Natural killer cell (primary cell): ENCODE measurements at places on chromosomes 7 and 10. TPM values are rescaled to one million over a fixed set of nuclear protein-coding genes. Genes with fewer than 3 reads are reported as not detected.

- H3K27me3 ChIP-seq, result no peaks in the 10 kb centered on the region
- no peaks in the 10 kb centered on the region for H3K36me3 ChIP-seq
- DNase-seq, result peak; percentile 3
- no peak overlapping the region for H3K4me3 ChIP-seq
- no peak overlapping the region for H3K27ac ChIP-seq
- H3K4me1 ChIP-seq, result no peaks in the 10 kb centered on the region
These were observed 261.6 kb downstream of the MDFIC start for GRCh38 chr7:115183431-115184057.

GRCh38 chr7:95342642-95343307, 18.4 kb upstream of the PON1 start:
- H3K4me1 ChIP-seq, result no peaks in the 10 kb centered on the region
- no peaks in the 10 kb centered on the region for H3K36me3 ChIP-seq
- no peak for DNase-seq
- no peak overlapping the region for H3K4me3 ChIP-seq
- no peak overlapping the region for H3K27ac ChIP-seq

DNA sequence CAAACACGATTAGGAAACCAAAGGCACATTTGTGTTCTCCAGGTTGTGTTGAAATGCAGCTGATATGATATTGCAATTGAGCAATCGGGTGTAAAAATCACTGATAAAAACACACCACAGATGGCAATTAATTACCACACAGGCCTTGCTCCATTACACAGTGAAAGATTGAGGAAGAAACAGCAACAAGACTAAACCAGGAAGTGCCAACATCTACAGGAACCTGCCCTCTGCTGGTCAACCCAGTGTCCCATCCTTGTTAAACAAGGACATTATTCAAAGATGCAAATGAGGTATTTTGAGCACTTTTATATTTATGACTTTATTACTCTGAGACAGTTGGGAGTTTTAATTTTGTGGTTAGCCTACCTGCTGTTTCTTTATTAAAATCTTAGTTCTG, 765.6 kb upstream of the GHITM start:
- H3K27me3 ChIP-seq, result no peaks in the 10 kb centered on the region
- H3K4me3 ChIP-seq, result no peak overlapping the region
- no peaks in the 10 kb centered on the region for H3K4me1 ChIP-seq

FAM131B gene
- total RNA-seq, result 2.3 TPM

DKK1 gene
- not detected for total RNA-seq

DNA sequence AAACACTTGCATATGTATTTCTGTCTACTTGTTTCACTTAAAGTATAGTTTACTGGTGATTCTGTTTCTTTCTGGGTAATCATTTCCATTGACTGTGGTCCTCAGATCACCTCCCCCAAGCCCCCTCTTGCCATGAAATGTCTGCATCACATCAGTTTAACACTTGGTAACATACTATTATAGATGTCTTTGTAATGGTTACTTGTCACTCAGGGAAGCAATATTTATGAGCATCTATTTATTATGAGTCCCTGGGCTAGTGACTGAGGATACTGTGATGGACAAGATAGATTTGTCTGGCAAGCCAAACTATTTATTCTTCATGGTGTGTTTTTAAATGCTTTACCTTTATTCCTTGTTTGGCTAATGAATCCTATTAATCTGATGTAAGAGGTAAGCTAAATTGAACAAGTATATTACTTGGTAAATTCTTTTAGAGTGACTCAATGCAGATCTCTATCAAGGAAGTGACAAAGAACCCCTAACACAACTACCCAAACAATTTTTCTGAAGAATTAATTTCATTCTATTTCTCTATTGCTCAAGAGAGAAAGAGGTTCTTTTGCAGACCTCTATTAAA, 270.9 kb downstream of the RELN start:
- no peak overlapping the region for H3K4me3 ChIP-seq
- no peak for DNase-seq
- no peaks in the 10 kb centered on the region for H3K36me3 ChIP-seq
- no peak overlapping the region for H3K27ac ChIP-seq

GRM8 gene
- not detected for total RNA-seq

DNA sequence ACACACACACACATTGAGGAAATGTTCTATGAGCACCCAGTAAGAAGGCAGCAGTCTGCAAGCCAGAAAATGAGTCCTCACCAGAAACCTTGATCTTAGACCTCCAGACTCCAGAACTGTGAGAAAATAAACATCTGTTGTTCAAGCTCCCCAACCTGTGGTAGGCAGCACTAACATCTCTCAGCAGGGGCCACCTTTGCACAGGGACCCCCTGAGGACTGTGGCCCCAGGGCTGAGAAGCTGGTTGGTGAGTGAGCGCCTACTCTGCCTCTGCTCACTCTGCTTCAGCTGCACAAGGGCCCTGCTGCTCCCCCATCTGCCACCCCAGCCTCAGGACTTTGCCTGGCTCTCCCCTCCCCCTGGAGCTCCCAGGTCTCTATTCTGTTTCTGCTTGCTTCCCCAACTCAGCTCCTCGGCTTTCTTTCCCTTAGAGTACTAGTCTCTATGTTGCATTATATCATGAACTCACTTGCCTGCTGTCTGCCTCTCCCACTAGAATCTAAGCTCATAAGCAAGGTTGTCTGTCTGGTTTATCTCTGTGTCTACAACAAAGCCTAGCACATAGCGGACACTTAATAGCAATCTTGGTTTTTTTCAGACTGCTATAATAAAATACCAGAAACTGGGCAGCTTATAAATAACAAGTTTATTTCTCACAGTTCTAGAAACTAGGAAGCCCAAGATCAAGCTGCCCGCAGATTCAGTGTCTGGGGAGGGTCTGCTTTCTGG, 40.4 kb upstream of the PRLHR start:
- no peaks in the 10 kb centered on the region for H3K4me1 ChIP-seq
- no peak overlapping the region for H3K4me3 ChIP-seq
- H3K27me3 ChIP-seq, result no peaks in the 10 kb centered on the region
- DNase-seq, result no peak

DNA sequence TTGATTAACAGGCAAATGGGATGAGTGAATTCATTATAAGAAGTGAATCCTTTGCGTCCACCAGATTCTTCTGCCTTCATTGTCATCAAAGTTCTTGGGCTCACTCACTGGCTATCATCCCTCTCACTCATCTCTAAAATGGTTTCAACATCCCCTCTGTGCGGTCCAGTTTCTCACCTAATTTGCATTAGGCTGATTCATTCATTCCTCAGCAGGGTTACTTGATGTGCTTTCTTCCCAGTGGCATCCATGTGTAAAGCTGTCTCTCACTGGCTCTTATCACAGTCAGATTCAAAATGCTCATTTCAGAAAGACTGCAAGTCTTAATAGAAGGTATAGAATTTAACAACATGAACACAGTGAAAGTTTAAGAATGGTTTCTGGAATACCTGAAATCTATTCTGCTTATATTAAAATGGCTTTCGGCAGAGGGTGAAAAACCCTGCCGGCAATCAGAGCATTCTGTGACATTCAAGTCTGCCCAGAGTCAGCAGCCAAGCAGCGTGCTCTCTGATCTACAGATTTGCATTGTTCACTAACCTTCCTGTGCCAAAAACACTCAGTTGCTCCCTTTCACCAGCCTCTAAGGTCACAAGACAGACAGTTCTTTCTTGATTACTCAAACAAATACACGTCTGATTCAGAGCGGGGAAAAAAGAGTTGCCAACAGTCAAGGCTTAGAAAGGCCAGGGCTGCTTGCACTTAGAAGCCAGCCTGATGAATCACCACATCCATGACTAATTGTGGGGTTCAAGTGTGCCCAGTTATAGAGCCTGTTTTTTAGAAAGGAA, 106.7 kb downstream of the TES start:
- H3K27me3 ChIP-seq, result no peaks in the 10 kb centered on the region
- H3K27ac ChIP-seq, result no peak overlapping the region
- DNase-seq, result no peak
- no peaks in the 10 kb centered on the region for H3K36me3 ChIP-seq

DNA sequence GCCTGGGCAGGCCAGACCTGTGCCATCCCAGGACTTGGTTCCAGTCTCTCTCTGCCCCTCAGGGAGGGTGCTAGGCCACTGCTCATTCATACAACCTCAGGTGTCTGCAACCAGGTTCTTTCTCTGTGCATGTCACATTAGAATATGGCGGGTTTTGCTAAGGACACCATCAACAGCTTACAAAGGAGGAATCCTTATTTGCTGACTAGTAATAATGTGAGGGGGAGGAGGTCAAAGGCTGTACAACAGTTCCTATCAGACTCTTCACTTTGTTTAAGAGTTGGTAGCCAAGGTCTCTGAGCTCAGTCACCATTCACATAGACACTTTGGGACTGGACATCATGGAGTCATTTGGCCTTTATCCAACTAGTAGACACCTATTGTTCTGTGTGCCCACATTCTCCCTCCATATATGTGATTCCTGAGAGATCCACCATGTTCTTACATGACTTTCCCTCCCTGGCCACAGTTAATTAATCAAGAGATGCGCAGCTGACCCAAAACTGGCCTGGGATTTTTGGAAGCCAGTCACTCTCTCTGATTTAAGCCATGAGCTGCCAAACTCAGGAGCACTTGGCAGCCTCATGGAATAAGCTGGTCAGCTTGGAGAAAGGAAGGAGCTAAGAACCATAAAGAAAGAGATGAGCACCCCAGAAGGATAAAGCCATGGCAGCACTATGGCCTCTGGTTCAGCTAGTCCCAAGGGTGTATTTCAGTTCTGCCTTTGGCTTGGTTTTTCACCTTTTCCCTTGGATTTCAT, 51.2 kb downstream of the DPCD start:
- no peaks in the 10 kb centered on the region for H3K27me3 ChIP-seq
- no peak overlapping the region for H3K27ac ChIP-seq
- no peak overlapping the region for H3K4me3 ChIP-seq
- no peaks in the 10 kb centered on the region for H3K4me1 ChIP-seq
- H3K36me3 ChIP-seq, result peaks cover 15% of the 10 kb centered on the region

HHEX gene
- 24.0 TPM for total RNA-seq

DNA sequence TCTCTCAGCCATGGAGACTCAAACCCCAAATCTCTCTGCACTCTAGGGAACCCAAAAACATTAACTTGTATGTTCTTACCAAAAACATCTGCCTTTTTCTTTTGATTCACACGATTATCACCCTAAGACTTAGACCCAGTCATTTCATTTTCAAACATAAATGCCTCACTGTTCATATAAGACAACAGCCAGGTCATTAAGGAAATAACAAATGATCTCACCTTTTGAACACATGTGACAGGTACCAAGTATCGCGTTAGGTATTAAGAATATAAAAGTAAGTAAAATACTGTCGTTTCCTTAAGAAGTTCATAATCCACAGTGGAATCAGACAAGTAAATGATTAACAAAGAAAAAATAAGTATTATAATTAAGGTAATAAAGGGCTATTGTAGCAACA, 8.8 kb downstream of the TM9SF3 start:
- peaks cover 2% of the 10 kb centered on the region for H3K4me1 ChIP-seq
- no peak overlapping the region for H3K4me3 ChIP-seq
- H3K36me3 ChIP-seq, result peaks cover 8% of the 10 kb centered on the region
- no peak for DNase-seq

GRCh38 chr7:107693396-107693795, 32.8 kb downstream of the SLC26A4 start:
- H3K4me1 ChIP-seq, result no peaks in the 10 kb centered on the region
- no peaks in the 10 kb centered on the region for H3K36me3 ChIP-seq
- no peak for DNase-seq
- no peaks in the 10 kb centered on the region for H3K27me3 ChIP-seq
- no peak overlapping the region for H3K27ac ChIP-seq
- no peak overlapping the region for H3K4me3 ChIP-seq

NODAL gene
- total RNA-seq, result not detected

TFEC gene
- total RNA-seq, result 1.7 TPM

- H3K27me3 ChIP-seq, result no peaks in the 10 kb centered on the region
- H3K4me3 ChIP-seq, result peak overlapping the region; percentile 2
- peaks cover 23% of the 10 kb centered on the region for H3K4me1 ChIP-seq
- H3K27ac ChIP-seq, result peak overlapping the region; percentile 78
- no peaks in the 10 kb centered on the region for H3K36me3 ChIP-seq
- peak; percentile 38 for DNase-seq
These were observed 144.7 kb downstream of the PFKFB3 start for GRCh38 chr10:6347391-6347951.

GRID1 gene
- not detected for total RNA-seq

LLCFC1 gene
- total RNA-seq, result not detected

- peaks cover 2% of the 10 kb centered on the region for H3K36me3 ChIP-seq
- no peak overlapping the region for H3K4me3 ChIP-seq
- no peaks in the 10 kb centered on the region for H3K4me1 ChIP-seq
- no peaks in the 10 kb centered on the region for H3K27me3 ChIP-seq
- DNase-seq, result no peak
- no peak overlapping the region for H3K27ac ChIP-seq
These were observed 20.4 kb downstream of the ZNF365 start for GRCh38 chr10:62394556-62395018.

ARMC3 gene
- 0.65 TPM for total RNA-seq

NPSR1 gene
- not detected for total RNA-seq

DNA sequence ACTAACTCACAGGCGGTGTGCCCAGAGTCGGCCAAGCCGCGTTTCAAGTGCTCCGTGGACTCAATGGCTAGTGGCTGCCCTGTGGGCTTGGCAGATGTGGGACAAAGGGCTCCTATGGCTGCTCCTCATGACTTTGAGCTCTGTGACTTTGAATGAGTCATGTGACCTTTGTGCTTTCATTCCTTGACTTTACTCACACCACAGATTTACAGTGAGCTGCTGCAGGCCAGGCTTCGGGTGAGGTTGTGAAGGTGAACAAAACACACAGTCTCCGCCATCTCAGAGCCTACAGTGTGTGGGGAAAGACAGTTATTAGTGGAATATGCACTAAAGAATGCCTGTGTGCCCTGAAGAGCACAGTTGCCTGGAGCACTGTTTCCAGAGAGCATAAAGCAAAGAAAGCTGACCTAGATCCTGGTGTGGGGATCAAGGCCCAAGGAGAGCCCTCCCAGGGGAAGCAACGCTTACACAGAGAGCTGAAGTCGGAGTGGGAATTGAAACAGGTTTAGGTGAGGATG, 29.7 kb upstream of the PLEKHA1 start:
- H3K27me3 ChIP-seq, result no peaks in the 10 kb centered on the region
- no peak overlapping the region for H3K4me3 ChIP-seq
- no peaks in the 10 kb centered on the region for H3K36me3 ChIP-seq
- no peak overlapping the region for H3K27ac ChIP-seq
- DNase-seq, result no peak

ANKRD1 gene
- total RNA-seq, result not detected

DNA sequence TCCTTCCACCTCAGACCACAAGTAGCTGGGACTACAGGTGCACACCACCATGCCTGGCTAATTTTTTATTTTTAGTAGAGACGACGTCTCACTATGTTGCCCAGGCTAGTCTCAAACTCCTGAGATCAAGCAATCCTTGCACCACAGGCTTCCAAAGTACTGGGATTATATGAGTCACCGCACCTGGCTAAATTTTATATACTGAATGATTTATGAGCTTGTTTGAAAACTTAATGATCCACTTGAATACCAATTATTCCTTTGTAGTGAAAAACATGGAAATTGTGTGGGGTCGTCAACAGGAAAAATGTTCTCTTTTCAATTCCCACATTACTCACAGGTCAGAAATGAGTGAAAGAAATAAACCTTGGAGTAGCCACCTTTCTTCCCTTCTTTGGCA, 31.3 kb downstream of the RAPGEF5 start:
- no peaks in the 10 kb centered on the region for H3K4me1 ChIP-seq
- no peak overlapping the region for H3K27ac ChIP-seq
- no peak for DNase-seq
- H3K36me3 ChIP-seq, result no peaks in the 10 kb centered on the region

GRCh38 chr7:37040330-37040729, 316.0 kb upstream of the AOAH start:
- H3K27me3 ChIP-seq, result no peaks in the 10 kb centered on the region
- H3K36me3 ChIP-seq, result peaks cover 4% of the 10 kb centered on the region
- H3K4me3 ChIP-seq, result no peak overlapping the region
- H3K4me1 ChIP-seq, result no peaks in the 10 kb centered on the region
- no peak overlapping the region for H3K27ac ChIP-seq
- DNase-seq, result no peak
